ENCODE measurements at places on chromosomes 11 and 22.

- no peak for DNase-seq
These were observed 7.3 kb downstream of the LMO2 start for GRCh38 chr11:33884601-33885000.

DNA sequence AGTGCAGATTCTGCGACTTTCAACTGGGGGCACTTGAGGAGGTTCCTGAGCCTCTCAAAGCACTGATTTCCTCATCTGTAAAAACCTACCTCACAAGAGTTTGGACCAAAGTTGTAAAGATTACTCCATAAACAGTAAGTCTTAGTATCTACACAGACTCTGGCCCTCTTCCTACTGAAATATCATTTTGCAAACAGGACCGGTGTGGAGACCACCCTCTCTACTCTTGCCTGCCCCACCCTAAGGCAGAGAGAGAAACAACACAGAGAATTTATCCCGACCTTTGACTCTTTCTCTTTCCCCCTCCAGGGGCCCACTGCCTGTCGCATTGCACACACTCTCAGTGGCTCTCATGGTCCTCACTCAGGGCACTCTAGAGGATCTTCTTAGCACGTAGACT is 117.9 kb upstream of the LDLRAD3 start:
- no peak for DNase-seq

DNA sequence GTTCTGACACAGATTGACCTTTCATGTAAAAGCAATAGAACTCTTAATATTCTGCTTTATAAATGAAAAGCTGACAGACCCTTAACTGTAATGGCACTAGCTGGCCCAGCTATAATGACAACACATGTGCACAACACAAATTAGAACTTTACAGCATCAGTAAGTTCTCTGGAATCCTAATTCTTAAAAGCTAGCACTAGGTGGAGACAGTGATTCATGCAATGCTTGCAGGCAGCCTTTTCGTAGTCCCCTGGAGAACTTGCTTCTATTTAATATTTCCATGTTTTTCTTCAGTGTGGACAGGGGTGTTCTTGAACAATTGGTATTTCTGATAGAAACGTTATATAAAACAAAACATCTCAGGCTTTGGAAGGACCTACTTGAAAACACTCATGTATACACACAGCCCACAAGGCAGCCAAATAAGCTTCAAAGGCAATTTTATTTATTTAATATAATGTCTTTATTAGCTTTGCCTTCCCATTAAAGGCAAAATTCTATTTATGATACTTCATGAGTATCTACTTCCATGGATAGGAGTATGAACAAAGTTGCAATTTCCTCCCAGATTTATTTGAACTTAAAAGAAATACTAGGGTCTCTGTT is 374.3 kb upstream of the MPPED2 start:
- peak; percentile 9 for DNase-seq

- DNase-seq, result no peak
These were observed 17.3 kb downstream of the TRPM5 start for GRCh38 chr11:2426826-2427521.

DNA sequence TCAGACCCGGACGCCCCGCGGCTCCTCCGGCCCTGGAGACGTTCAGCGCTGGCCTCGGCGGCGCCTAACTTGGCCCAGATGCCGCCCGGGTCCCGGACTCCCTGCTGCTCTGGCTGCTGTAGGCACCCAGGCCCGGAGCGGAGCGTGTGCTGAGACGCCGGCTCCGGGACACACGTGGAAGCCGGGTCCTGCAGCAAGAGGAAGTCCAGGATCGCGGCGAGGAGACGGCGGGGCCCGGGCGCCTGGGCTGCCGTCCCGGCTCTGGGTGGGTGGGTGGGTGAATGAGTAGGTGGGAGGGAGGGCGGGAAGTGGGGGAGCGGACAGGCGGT is 223 bp downstream of the WT1 start:
- DNase-seq, result no peak

GRCh38 chr11:125957618-125958332 is 11.9 kb downstream of the VSIG10L2 start:
- no peak for DNase-seq

GRCh38 chr11:116168459-116168787 is 604.4 kb downstream of the BUD13 start:
- DNase-seq, result no peak

DNA sequence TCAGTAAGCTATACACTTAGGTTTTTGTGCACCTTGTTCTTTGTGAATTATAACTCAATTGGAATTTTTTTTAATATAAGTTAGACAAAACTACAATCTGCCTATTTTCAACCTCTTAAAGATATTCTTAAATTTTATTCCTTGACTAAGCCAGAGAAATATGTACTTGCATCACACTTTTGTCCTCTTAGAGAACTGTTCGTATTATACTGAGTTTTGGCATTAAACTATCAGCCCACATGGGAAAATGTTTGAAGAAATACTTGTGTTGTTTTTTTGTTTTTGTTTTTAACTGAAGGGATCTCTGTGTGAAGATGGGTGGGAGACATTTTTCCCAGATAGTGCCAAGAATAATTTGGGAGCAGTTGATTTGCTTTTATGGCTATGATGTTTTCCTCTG is 25.3 kb downstream of the CEP295 start:
- no peak for DNase-seq
